ENCODE measurements at places on chromosomes 5 and 9.
A peak's percentile ranks its signal among the peaks of the same experiment; 100 is the strongest.

- peak; percentile 94 for DNase-seq
Observed at GRCh38 chr5:128216860-128217531, 133.4 kb downstream of the SLC12A2 start.

- peak; percentile 26 for DNase-seq
Observed at GRCh38 chr9:4038182-4038723, 261.6 kb downstream of the GLIS3 start.

- peak; percentile 35 for DNase-seq
Observed at GRCh38 chr5:97297063-97297703, 114.1 kb upstream of the RIOK2 start.

GRCh38 chr9:16247188-16247875 is 623.1 kb downstream of the BNC2 start:
- DNase-seq = peak; percentile 70

DNA sequence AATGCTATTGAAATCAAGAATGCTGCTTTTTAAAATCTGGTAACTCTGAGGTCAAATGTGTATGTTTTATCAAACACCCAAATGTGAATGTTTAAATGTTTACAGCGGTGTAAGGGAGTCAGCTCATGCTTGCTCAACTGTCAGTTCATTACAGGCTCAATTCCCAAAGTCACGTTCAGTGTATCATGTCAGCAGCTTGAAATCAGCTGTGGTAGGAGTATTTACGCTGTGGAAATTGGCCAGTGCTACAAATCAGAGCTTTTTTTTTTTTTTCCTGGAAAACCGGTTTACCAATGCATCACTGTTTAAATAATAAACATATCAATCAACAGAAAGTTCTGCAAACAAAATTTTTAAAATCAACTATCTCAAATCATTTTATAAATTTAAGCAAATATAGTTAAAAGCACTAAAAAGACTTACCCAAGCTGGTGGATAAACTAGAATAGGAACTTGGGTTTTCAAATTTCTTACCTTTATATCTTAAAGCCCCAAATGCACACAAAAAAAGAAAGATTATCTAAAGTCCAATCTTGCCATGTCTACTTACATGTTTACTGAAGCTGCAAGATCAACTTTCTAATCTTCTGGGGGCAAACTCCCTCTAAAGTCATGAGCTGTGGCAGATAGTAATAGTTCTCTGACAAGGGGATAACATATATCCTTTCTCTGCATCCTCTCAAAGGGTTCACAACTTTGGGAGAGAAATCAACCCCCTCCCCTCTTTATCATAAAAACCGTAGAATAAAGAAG is 57.6 kb upstream of the GRAMD2B start:
- DNase-seq = no peak

DNA sequence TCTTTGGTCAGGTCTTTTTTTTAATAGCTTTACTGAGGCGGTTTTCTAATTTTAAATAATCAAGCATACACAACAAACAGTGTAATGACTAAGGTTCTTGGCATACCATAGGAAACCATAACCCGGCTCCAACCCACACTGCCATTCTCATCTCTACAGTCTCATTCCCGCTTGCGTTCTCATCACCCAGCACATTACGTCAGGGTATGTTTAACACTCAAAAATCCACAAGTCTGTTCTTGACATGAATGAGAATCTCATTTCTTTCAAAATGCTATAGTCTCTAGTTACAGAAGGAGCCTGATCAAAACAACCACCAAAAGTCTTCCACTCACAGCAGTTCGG is 505 bp downstream of the C5orf34 start:
- DNase-seq = peak; percentile 47

DNA sequence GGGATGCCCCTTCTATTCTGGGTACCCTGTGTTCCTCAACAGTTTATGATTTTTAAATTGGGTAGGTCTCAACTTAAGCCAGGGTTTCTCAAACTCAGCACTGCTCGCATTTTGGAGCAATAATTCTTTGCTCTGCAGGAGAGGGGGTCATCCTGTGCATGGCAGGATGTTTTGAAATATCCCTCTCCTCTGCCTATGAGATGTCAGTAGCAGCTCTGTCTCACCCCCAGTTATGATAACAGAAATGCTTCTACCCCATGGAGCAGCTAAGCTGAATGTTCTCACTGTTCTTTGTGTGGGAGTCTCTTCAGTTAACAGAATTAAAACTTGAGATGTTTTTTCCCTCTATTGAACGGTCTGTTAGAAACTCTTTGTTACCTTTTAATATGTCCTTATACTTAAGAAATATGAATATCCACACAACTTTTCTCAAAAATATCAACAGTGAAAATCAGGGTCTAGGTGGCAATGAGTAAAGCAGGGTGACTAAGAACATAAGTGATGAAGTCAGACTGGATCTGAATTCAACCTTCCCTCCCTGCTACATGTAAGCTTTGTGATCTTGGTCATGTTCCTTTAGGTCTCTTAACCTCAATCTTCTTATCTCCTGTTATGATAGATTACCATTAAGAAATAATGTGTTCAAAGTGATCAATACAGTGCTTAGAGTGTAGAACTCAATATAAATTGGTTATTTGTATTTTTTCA is 89.0 kb downstream of the CAMK4 start:
- DNase-seq = no peak

DNA sequence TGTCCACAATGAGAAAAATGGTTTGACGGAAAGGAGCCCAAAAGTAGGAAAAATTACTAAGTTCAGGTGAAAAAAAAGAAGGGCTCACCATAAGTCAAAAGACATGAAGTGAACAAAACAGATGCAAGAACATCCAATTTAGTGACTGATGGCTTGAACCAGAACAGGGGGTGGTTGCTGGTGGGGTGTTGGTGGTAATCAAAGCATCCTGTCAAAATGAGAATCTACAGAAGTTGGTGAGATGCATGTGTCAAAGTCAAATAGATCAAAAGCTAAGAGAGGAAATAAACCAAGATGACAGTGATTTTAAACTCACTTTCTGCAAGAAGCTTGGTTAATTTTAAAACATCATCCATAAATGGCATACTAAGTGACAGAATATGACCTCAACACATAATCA is 117.4 kb downstream of the MLLT3 start:
- no peak for DNase-seq

DNA sequence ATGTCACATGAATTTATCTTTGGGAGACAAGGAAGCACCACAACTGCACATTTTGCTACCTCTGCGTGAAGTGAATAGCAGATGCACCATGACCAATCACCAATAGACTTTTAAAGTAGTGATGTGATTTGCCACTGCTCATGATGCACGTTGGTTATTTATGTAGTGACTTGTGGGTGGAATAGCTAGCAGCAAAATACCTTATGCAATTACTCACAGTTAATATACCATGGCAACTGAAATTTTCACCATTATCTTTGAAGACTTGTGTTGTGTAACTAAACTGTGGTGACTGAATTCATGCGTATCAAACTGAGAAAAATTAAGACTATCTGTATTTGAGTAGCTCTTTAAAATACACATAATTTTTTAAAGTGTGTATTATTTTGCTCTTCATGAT is 46.2 kb upstream of the TUSC1 start:
- peak; percentile 70 for DNase-seq

GRCh38 chr9:130323051-130323745 is 57.6 kb downstream of the HMCN2 start:
- no peak for DNase-seq

GRCh38 chr9:116843863-116844620 is 156.9 kb downstream of the TRIM32 start:
- DNase-seq = no peak

GRCh38 chr5:105617436-105618215 is 2053.1 kb downstream of the EFNA5 start:
- no peak for DNase-seq

DNA sequence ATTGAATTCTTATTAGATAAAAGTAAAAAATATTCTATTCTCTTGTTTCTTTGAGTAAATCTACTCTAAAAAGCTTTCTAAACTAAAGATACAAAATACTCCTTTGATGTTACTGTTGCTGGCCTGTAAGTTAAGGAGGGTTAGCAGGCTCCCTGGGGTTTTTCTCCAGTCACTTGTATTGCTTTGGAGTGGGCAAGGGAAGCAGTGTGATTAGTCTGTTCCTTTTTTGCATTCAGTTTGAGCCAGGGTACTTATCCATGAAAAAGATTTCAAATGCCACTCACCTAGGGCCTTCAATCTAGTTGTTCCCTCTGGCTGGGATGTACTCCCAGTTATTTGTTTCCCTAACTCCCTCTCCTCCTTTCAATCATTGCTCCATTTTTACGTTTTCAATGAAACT is 256.2 kb upstream of the SMC2 start:
- DNase-seq = no peak

GRCh38 chr5:55530669-55531068 is 4.1 kb downstream of the PLPP1 start:
- no peak for DNase-seq

- DNase-seq = no peak
Observed at GRCh38 chr5:31995006-31995405, 179.1 kb downstream of the GOLPH3 start.

DNA sequence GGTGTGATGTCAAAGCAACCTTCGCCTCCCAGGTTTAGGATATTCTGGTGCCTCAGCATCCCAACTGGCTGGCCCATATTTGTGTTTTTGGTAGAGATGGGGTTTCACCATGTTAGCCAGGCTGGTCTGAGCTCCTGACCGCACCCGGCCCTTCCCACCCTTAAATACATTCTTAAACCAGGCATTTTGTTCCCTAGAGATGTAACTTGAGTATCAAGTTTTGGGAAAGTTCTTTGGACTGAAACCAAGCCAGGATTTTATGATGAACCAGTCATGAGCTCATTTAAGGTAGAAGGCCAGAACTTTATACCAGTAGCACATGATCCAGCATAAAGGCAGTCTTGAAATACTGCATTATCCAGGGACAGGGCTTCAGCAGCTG is 3.5 kb downstream of the RPL7A start:
- no peak for DNase-seq

DNA sequence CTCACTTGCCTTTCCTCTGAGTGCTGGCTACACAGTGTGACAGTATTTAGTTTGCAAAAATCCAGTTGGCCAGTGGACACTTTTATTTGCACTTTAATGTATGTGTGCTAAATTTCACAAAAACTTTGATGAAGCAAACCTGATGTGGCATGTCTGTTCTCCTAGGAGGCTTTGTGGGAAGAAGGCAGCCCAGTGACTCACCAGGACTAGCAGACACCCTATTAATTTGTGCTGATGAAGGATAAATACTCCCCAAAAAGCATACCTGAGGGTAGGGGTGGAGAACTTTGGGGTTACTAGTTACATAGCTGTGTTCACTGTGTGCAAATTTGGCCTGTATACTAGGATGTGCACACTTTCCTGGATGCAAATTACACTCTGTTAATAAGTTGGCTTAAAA is 39.3 kb upstream of the IPPK start:
- no peak for DNase-seq

- DNase-seq = no peak
Observed at GRCh38 chr9:7546261-7546660, 253.3 kb downstream of the DMAC1 start.

GRCh38 chr9:108095496-108095895 is 605.9 kb upstream of the KLF4 start:
- DNase-seq = no peak

DNA sequence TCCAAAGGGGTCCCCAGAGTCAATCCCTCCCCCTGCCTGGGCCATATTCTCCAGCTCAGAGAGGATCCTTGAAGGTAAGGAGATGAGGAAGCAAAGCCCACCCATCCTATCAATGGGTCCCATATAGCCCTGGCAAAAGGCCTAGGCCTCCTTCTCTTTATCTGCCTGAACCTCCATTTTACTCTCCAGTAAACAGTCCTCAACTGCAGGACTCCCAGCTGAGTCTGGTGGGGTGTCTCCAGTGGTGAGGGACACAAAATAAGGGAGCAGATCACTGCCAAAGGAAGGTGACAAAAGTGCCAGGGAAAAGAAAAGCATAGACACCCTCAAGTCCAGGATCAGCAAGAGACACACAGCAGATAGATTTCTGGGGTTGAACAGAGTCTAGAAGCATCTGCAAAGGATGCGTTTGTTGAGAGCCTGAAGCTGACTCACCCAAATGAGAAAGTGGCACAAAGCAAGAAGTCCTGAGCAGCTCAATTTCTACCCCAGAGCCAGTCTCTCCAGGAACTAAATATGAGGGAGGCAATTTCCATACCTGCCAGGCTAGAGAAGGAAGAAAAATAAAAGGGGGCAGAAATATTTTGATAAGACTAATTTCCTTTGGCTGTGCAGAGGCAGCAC is 2.7 kb upstream of the EBF1 start:
- DNase-seq = no peak

DNA sequence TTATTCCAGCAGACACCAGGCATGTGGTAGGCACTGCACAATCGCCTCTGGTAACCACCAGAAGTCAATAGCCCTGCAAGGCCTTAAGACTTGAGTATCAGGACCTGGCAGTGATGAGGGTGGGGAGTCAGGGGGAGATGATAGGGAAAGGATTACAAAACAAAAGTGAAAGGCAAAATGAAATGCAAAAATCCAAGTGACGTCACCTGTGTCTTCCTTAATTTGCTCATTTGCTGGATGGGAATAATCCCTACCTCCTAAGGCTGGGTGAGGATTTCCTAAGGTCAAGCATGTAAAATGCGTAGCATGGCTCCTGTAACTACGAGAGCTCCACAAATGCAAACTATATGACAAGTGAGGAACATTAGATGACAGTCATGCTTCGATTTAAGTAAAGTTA is 58.4 kb downstream of the FOXI1 start:
- DNase-seq = no peak

DNA sequence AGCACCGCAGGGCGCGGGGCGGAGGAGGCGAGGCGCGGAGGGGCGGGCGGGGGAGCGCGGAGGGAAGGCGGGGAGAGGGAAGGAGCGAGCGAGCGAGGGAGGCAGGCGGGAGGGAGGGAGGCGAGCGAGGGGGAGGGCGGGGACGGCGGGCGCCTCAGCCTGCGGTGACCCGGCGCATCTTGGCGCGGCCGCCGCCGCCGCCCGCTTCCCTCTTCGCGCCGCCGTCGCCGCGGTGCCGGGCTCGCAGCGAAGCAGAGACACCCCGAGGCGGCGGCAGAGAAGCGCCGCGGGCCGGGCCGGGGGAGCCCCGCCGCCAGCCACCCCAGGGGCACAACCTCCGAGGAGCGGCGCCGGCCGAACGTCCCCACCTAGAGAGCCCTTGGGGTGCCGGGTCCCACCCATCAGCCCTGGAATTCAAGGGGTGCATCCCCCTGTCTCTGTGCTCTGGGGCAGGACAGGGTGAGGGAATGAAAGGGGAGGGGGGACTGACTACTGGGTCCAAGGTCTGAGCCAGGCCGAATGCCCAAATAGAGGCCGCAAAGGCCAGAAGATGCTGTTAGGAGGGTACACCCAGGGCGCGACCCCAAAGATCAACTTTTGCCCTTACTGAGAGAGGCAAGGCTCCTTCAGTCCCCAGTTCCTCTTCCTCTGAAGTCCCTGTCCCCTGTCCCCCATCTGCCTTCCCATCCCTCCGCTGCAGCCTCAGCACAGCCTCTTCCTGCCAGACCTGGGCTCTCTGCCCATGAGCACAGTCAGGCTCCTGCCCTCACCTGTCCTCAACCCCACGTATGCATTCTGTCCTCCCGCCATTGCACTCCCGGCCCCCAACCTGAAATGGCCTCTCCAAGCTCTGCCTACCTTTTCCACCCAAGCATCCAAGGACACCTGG is at the start of gene ADAMTS2:
TSS of gene ADAMTS2 (minus strand) at position 29 of the 889 bp plus-strand sequence. CDS start 133 bp downstream, outside the sequence.
- DNase-seq = no peak

GRCh38 chr5:995318-995717 is 13.3 kb upstream of the NKD2 start:
- DNase-seq = no peak

GRCh38 chr9:104784098-104784497 is 20.2 kb downstream of the NIPSNAP3B start:
- no peak for DNase-seq

GRCh38 chr5:72138943-72139521 is 31.8 kb downstream of the MAP1B start:
- peak; percentile 87 for DNase-seq
